CD8-positive, alpha-beta memory T cell (primary cell): ENCODE measurements at places on chromosomes 7 and 10. TPM values are rescaled to one million over a fixed set of nuclear protein-coding genes. Genes with fewer than 3 reads are reported as not detected.

MET gene
- total RNA-seq, result 4.3 TPM

C10orf62 gene
- not detected for total RNA-seq

CLDN3 gene
- total RNA-seq, result not detected

DNA sequence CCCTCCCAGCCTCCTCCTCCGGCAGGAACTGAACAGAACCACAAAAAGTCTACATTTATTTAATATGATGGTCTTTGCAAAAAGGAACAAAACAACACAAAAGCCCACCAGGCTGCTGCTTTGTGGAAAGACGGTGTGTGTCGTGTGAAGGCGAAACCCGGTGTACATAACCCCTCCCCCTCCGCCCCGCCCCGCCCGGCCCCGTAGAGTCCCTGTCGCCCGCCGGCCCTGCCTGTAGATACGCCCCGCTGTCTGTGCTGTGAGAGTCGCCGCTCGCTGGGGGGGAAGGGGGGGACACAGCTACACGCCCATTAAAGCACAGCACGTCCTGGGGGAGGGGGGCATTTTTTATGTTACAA lies 83.3 kb downstream of the PAX2 start:
- no peaks in the 10 kb centered on the region for H3K36me3 ChIP-seq
- H3K4me3 ChIP-seq, result peak overlapping the region; percentile 56
- H3K27me3 ChIP-seq, result peaks cover 61% of the 10 kb centered on the region

GRCh38 chr7:31651234-31652062 lies 35.6 kb upstream of the PPP1R17 start:
- no peaks in the 10 kb centered on the region for H3K36me3 ChIP-seq
- H3K27me3 ChIP-seq, result no peaks in the 10 kb centered on the region
- DNase-seq, result no peak
- H3K27ac ChIP-seq, result no peak overlapping the region
- no peaks in the 10 kb centered on the region for H3K4me1 ChIP-seq

DNA sequence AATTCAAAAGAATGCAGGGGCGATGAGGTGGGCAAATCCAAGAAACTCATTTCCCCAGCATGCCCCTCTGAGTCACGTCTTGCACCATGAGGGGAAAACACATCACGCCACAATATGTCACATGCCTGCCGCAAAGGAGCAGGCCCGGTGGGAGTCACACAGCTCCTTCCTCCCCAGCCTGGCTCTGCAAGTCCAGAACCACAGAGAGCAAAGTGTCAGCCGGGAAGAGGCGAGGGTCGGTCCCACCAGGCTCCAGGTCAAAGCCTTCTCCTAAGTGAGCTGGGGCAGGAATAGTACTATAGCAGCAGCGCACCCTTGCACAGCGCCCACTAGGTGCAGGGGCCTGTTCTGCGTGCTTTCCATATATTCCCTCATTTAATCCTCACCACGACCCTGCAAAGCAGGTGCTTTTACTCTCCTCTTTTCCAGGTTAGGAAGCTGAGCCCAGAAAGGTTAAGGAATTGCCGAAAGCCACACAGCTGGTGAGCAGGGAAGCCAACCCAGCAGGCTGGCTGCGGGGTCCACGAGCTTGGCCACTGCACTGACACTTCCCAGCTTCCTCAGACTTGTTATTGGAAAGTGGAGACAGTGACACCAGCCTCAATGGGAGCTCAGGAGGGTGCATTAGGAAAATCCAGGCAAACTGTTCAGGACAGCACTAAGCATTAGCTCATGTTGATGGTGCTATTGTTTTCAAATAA lies 94.0 kb upstream of the ZMIZ1 start:
- no peaks in the 10 kb centered on the region for H3K36me3 ChIP-seq
- peak overlapping the region; percentile 64 for H3K27ac ChIP-seq
- peak; percentile 46 for DNase-seq

DNA sequence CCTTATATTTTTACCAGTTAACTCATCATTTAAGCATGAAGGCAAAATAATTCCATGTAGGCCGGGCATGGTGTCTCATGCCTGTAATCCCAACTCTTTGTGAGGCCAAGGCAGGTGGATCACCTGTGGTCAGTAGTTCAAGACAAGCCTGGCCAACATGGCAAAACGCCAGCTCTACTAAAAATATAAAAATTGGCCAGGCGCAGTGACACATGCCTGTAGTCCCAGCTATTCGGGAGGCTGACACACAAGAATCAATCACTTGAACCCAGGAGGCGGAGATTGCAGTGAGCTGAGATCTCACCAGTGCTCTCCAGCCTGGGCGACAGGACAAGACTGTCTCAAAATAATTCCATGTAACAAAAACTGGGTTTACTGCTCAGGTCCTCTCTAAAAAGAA lies 18.3 kb downstream of the HNRNPA2B1 start:
- H3K27me3 ChIP-seq, result no peaks in the 10 kb centered on the region
- no peak overlapping the region for H3K27ac ChIP-seq
- H3K4me1 ChIP-seq, result peaks cover 27% of the 10 kb centered on the region
- DNase-seq, result no peak

GRCh38 chr10:100184840-100185239 lies 989 bp downstream of the ERLIN1 start:
- H3K27ac ChIP-seq, result peak overlapping the region; percentile 80
- peaks cover 17% of the 10 kb centered on the region for H3K4me1 ChIP-seq
- H3K36me3 ChIP-seq, result peaks cover 4% of the 10 kb centered on the region
- DNase-seq, result no peak

DNA sequence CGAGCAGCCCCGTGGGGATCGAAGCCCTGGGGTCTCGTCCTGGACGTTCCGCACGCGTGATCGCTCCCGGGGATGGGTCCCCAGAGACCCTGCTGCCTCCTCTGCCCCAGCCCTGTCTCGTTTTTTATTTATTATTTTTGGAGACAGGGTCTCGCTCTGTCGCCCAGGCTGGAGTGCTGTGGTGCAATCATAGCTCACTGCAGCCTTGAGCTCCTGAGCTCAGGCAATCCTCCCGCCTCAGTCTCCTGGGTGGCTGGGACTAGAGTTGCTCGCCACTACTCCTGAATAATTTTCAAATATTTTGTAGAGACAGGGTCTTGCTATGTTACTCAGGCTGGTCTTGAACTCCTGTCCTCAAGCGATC lies 319 bp upstream of the STX1A start:
- H3K4me3 ChIP-seq, result no peak overlapping the region
- H3K27me3 ChIP-seq, result no peaks in the 10 kb centered on the region
- H3K27ac ChIP-seq, result no peak overlapping the region
- H3K4me1 ChIP-seq, result peaks cover 18% of the 10 kb centered on the region
- DNase-seq, result no peak
- H3K36me3 ChIP-seq, result no peaks in the 10 kb centered on the region

GRCh38 chr7:35866186-35866585 lies 65.3 kb downstream of the SEPTIN7 start:
- peaks cover 13% of the 10 kb centered on the region for H3K36me3 ChIP-seq
- no peak for DNase-seq
- no peaks in the 10 kb centered on the region for H3K27me3 ChIP-seq

DNA sequence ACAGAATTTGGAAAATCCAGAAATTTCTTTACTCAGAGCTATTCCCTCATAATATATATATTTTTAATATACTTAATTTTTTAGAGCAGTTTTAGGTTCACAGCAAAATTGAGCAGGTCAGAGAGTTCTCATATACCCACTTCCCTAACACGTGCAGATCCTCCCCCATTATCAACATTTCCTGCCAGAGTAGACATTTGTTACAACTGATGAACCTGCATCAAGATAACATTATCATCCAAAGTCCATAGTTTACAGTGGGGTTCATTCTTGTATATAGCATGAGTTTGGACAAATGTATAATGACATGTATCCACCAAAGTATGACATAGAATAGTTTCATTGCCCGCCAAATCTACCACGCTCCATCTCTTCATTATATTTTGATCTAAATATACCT lies 170.0 kb downstream of the PTEN start:
- no peak overlapping the region for H3K27ac ChIP-seq
- DNase-seq, result no peak
- no peaks in the 10 kb centered on the region for H3K36me3 ChIP-seq
- no peaks in the 10 kb centered on the region for H3K27me3 ChIP-seq
- no peak overlapping the region for H3K4me3 ChIP-seq
- H3K4me1 ChIP-seq, result peaks cover 15% of the 10 kb centered on the region

DNA sequence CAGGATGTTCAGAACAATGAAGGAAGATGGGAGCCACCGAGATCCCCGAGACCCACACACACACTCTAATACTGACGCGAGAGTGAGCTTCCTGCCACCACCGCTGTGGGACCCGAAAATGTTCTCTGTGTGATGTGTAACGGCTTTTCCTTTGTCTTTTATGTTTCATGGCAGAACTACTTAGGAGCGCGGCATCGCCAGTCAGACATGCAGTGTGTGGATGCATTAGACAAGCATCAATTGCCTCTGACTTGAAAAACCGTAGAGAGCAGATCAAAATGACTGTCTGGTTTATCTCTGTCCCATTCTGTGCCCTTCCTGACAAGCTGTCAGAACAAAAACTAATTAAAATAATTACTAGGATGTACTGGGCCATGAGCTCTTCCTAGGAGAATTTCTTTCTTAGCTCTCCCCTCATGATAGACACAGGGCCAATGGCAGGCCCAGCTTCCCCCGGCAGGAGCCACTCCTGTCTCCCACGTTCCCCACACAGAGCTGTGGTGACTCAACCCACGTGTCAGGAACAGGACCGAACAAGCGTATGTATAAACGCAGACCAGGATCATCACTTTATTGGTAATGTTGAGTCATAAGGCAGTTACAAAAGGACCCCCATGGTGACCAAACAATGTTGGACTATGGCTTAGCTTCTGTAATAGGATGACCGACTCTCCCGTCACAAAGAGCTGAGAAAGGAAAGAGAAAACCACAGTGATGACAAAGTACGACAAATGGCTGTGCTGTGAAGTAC lies 705.0 kb downstream of the PARD3 start:
- no peak overlapping the region for H3K27ac ChIP-seq
- no peak for DNase-seq
- H3K27me3 ChIP-seq, result no peaks in the 10 kb centered on the region
- no peaks in the 10 kb centered on the region for H3K36me3 ChIP-seq
- no peak overlapping the region for H3K4me3 ChIP-seq

GRCh38 chr7:2169923-2170575 lies 62.7 kb downstream of the MAD1L1 start:
- H3K36me3 ChIP-seq, result no peaks in the 10 kb centered on the region
- no peaks in the 10 kb centered on the region for H3K4me1 ChIP-seq

VWDE gene
- total RNA-seq, result 0.71 TPM

GRCh38 chr10:807958-808353 lies 118.5 kb upstream of the DIP2C start:
- no peak for DNase-seq
- H3K4me3 ChIP-seq, result no peak overlapping the region
- no peaks in the 10 kb centered on the region for H3K27me3 ChIP-seq
- H3K27ac ChIP-seq, result no peak overlapping the region
- no peaks in the 10 kb centered on the region for H3K4me1 ChIP-seq
- peaks cover 8% of the 10 kb centered on the region for H3K36me3 ChIP-seq

STEAP1 gene
- total RNA-seq, result not detected

SLC26A4 gene
- 2.1 TPM for total RNA-seq

DNA sequence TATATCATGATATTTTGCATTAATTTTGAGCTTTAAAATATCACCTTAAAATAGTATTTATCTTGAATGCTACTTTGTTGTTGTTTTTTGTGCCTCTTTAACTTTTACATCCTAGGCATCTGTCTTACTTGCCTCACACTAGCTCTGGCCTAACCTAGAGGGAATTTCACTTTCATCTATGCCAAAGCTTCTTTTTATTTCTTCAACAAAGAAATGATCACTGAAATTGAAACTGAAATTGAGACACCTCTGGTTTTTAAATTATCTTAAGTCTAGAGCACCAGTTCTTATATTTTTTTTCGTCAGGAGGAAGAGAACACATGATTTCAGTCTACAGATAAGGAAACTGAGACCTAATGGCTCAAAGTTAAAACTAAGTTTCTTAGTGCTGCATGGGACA lies 3.5 kb upstream of the SCIN start:
- no peaks in the 10 kb centered on the region for H3K27me3 ChIP-seq
- H3K4me1 ChIP-seq, result peaks cover 4% of the 10 kb centered on the region
- DNase-seq, result no peak
- no peaks in the 10 kb centered on the region for H3K36me3 ChIP-seq

DNA sequence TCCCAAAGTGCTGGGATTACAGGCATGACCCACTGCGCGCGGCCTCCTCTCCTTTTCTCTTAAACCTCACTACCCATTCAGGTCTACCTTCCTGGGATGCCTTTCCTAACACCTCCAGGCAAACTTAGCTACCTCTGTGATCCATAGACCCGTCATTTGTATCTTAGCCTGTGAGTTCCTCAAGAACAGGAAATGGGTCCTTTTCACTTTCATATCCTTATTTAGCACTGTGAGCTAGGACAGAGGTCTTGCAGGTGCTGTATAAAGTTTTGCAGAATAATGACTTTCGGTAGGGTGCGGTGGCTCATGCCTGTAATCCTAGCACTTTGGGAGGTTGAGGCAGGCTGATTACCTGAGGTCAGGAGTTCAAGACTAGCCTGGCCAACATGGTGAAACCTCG lies 215.7 kb downstream of the RELN start:
- no peak for DNase-seq
- H3K36me3 ChIP-seq, result no peaks in the 10 kb centered on the region
- no peaks in the 10 kb centered on the region for H3K4me1 ChIP-seq
- H3K4me3 ChIP-seq, result no peak overlapping the region

DNA sequence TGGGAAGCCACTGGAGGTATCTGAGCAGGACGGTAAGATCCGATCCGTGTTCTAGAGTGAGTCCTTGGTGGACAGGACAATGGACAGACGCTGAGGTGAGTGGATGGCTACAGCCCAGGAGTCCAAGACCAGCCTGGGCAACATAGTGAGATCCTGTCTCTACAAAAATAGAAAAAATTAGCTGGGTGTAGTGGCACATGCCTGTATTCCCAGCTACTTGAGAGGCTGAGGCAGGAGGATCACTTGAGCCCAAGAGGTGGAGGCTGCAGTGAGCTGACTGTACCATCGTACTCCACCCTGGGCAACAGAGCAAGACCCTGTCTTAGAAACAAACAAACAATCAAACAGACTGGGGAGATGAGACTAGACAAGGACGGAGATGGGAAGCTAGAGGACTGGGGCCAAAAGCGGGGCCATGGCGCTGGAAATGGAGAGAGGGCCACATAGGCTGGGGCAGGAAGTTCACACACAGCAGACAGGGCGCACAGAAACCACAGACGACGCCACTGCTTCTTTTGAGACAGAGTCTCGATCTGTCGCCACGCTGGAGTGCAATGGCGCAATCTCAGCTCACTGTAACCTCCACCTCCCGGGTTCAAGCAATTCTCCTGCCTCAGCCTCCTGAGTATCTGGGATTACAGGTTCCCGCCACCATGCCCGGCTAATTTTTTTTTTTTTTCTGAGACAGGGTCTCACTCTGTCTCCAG lies 24.7 kb downstream of the DAGLB start:
- H3K4me1 ChIP-seq, result no peaks in the 10 kb centered on the region
- H3K4me3 ChIP-seq, result no peak overlapping the region
- H3K36me3 ChIP-seq, result peaks cover 5% of the 10 kb centered on the region
- no peak overlapping the region for H3K27ac ChIP-seq
- no peaks in the 10 kb centered on the region for H3K27me3 ChIP-seq

GRCh38 chr7:123502201-123502600 lies 32.2 kb downstream of the IQUB start:
- H3K4me3 ChIP-seq, result no peak overlapping the region
- no peak overlapping the region for H3K27ac ChIP-seq
- no peaks in the 10 kb centered on the region for H3K36me3 ChIP-seq
- peaks cover 6% of the 10 kb centered on the region for H3K27me3 ChIP-seq
- no peak for DNase-seq
